ENCODE measurements at places on chromosomes 2 and 18.

GRCh38 chr2:134232868-134233727 lies 20.8 kb upstream of the MGAT5 start:
- DNase-seq: no peak

DNA sequence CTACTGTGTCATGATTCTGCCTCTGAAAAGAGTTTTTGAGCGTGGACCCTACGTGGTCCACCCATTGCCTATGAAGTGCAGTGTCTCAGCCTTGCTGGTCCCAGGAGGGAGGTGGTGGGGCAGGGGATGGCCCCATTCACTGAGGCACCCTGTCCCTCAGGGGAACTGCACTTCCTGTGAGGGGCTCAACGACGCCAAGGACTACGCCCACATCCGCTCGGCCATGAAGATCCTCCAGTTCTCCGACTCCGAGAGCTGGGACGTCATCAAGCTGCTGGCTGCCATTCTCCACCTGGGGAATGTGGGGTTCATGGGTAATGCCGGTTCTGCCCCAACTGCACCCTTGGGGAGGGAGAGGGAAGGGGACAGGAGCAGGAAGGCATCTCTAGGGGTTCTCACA lies 42.5 kb downstream of the MYO7B start:
- no peak for DNase-seq

DNA sequence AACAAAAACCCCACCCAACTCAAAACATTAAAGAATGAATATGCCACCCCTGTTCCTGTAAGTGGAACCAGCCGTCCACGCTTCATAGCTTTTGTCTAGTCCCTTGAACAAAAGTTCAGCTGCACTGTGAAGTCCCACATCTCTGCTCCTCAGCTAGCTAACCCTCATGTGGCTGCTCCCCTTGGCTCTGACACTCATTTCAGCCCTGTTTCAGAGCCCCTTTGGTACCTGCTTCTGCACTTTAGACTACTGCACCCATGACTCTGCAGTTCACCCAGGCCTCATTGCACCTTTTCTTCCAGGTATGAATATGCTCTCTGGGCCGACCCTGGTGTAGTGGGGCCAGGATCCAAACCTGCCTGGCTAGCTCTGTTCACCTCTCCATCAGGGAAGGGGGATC lies 155.3 kb downstream of the DIS3L2 start:
- DNase-seq: no peak

DNA sequence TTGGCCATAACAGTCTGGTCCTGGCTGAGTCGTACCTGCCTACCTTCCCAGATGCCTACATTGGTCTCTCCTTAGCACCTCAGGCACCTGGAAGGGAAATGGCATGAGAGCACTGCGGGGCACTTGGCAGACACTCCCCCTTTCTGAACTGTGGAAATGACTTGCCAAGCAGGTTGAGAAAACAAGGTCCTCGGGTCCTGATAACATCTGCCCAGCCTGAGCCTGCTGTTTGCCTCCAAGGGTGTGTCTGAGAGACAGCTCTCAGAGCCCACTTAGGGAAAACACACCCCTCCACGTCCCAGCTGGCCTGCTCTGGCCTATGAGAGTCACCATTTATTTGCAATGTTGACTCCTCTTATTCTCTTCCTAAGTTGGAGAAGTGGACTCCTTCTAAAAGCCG lies 10.5 kb downstream of the FAM110C start:
- no peak for DNase-seq

- DNase-seq: no peak
Observed at GRCh38 chr2:10346929-10347561, 44.3 kb downstream of the HPCAL1 start.

DNA sequence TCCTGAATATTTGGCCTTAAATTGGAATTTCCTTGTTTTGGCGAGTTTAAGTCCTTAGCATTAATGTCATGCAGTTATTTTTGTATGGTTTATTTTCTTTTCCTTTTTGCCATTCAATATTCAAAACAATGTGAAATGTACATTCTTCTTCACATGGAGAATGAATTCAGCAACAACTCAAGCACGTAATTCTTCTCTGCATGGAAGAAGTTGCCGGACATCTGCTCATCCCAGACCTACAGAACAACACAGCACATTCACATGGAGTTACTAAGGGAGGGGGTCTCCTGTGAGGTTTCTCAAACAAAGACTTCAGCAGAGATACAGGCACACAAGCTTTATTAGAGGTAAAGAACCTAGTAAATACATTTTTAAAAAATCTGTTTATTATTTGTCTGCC lies 236.8 kb downstream of the SATB2 start:
- DNase-seq: no peak

GRCh38 chr2:222802514-222803196 lies 58.2 kb upstream of the ACSL3 start:
- DNase-seq: no peak

GRCh38 chr2:217399291-217399690 lies 539.4 kb upstream of the TNP1 start:
- DNase-seq: no peak

GRCh38 chr18:13321923-13322322 lies 103.4 kb downstream of the LDLRAD4 start:
- no peak for DNase-seq

GRCh38 chr2:41763141-41763540 lies 284.7 kb upstream of the PKDCC start:
- DNase-seq: no peak

- DNase-seq: no peak
Observed at GRCh38 chr2:86433137-86433536, 8.0 kb upstream of the KDM3A start.

GRCh38 chr2:70513738-70514137 lies 39.9 kb downstream of the TGFA start:
- no peak for DNase-seq

DNA sequence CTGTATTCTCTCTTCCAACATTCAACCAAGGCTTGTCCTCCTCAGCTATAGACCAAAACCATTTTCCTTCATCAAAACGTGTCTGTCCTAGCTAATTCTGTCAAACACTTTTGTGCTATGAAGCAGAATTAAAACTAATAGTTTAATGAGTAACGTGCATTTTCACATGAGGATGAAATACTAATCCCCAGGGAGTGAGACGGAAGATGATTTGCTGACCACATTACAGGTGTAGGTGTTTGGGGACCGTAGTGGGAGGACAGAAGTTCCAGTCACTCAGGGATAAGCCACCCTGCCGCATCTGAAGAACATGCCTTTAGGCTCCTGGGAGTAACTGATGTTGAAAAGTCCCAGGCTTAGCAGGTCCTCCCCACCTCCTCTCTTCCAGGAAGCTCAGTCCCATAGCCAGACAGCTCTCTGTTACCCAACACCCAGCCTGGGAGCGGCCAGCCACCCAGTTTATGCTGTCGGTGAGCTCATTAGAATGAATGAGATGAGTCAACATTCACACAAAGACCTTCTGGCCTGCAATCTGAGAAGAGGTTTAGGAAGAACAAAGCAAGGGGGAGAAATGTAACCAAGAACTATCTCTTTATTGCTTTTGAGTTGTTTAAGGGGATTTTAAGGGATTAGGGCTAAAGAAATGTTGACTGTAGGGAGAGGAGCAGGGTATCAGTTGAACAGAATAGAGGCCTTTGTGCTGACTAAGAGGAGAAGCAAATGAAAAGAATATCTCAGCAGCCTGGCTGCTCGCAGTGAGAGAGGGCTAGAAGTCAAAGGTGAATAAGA lies 122.5 kb downstream of the FOXI3 start:
- DNase-seq: peak; percentile 10

- DNase-seq: no peak
Observed at GRCh38 chr2:160463245-160463644, 30.4 kb downstream of the RBMS1 start.

DNA sequence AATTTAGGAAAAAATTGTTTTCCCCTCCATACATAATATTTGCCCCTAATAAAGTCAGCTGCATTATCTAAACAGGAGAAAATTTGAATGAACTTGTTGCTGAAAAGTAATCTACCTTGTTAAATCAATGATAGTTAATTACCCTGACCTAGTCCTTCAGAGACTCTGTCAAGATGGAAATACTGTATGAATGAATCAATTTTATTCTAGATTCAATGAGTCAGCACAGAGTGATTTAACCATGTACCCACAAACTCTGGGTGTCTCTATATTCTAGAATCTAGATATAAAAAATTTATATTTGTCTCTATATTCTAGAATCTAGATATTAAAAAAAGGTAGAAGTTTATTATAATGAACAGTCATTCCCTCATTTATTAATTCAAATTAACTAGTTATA lies 36.2 kb downstream of the NDUFAF7 start:
- DNase-seq: no peak

- no peak for DNase-seq
Observed at GRCh38 chr2:65025453-65026123, 30.6 kb upstream of the CEP68 start.
